ENCODE measurements at places on chromosomes 5 and 9.

GRCh38 chr9:107932046-107932445 is 442.5 kb upstream of the KLF4 start:
- no peak for DNase-seq

DNA sequence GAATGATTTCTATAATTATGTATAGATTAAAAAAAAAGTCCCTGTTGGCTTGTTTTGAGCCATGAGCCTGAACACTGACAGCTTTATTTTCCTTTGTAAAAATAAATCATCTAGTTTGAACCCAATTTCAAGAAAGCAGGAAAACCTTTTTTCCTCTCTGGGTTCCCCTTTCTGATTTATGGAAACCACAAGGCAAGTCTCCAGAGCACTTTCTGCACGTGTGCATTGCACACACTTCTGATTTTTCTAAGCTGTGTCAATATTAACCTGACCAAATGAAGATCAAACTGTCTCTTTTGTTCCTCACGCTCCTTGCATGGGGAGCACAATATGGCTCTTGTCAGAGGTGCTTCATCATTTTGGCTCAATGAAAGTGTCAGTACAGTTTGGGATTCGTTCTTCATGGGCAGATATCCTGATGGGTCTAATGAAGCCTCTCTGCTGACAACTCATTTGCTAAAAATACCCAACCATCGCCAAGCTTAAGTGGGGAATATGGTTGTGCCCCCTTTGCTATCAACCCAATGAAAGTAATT is 39.2 kb upstream of the PCA3 start:
- DNase-seq, result no peak

GRCh38 chr9:32387256-32387655 is 2.8 kb downstream of the ACO1 start:
- no peak for DNase-seq

- no peak for DNase-seq
These were observed 1.3 kb downstream of the TNFSF15 start for GRCh38 chr9:114804505-114804904.

DNA sequence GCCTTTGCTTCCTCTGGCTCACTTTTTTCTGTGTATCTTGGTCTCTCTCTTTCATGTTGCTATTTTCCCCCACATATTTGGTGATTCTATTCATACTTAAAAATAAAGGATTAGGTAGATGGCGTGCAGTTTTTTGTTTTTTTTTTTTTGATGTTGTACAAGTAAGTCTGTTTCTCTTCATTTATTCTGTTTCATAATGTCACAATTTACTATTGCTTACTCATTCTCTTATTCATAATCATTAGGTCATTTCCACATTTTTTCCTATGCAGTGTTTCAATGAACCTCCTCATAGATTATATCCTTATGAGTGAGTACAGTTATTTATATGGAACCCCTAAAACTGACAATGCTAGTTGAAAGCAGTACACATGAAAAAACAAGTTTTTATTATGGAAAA is 136.3 kb downstream of the APBA1 start:
- no peak for DNase-seq

GRCh38 chr5:172830876-172831662 is 3.0 kb upstream of the ERGIC1 start:
- DNase-seq, result no peak

- DNase-seq, result no peak
These were observed 7.8 kb downstream of the FBXW5 start for GRCh38 chr9:136936645-136937170.

GRCh38 chr9:135010921-135011320 is 76.5 kb upstream of the OLFM1 start:
- DNase-seq, result peak; percentile 72

DNA sequence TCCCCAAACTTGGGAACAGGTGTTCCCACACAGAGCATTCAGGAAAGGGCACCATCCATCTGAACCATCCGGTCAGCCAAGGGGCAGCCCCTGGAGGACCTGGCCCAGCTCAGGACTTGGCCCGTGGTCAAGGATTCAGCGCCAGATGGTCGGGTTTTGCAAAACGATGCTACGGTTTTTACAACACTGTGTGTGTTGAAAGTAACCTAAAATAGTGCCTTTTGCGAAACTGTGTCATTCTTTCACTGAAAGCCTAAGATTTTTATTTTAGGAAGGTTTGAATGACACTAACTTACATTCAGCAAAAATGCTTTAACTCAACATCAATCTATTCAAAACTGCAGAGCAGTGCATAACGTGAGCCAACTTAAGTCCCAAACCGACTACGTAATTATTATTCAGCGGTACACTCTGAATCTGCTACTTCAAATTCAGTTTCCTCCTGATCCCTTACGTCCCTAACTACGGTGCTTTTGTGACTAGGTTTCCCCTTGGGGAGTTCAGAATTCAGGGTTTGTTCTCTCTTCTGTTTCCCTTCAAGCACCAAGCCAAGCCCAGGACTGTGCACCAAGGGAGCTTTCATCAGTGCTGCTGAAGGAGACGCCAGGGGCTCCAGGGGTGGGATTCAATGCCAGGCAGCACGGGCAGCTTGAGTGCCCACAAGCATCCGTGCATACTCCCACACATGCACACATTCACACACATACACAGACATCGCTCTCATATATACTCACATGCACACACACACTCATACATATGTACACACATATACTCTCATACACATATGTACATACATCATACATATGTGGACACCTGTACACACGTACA is 25.8 kb downstream of the LPCAT1 start:
- no peak for DNase-seq

DNA sequence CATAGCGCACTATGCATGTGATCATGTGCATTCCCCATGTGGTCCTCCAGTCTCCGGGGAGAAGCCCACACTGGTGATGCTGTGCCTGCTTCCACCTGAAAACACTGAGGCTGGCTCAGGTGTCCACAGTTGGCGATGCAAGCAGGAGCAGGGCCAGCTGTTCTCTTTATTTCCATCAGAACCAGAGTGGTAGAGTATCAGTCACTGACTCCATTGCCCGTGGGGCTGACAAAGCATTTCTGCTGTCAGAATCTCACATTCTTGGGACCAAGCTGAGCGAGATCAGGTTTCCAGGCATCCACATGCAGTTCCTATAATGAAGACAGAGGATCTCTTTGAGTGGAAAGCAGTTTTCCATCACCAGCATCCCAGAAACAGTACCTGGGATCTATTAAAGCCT is 52.5 kb downstream of the GADD45G start:
- no peak for DNase-seq

DNA sequence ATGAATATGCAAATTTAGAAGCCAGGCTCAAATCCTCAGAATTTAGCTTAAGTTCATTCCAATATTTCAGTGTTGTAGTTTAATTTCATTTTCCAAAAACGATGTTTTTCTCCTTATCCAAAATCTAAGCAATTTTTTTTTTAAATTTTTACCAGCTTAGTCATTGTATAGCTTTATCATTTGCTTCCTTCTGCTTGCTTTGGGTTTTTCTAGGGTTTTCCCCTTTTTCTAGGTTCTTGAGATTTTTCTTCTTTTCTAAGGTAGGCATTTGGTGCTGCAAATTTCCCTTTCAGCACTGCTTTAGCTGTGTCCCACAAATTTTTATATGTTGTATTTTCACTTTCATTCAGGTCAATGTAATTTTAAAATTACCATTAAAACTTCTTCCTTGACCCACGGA is 34.4 kb upstream of the CCDC112 start:
- no peak for DNase-seq

DNA sequence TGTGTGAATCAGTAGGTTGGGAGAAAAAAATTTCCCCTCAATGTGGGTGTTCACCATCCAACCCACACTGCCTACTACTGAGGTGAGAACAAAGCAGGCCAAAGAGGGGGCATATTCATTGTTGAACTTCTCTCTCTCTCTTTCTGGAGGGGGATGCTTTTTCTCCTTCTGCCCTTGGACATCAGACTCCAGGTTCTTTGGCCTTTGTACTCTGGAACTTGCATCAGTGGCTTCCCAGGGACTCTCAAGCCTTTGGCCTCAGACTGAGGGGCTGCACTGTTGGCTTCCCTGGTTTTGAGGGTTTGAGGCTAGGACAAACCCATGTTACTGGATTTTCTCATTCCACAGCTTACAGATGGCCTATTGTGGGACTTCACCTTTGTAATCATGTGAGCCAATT is 417.2 kb downstream of the ELAVL2 start:
- no peak for DNase-seq

GRCh38 chr5:134224888-134225779 is 739 bp downstream of the PPP2CA start:
- DNase-seq, result peak; percentile 67

DNA sequence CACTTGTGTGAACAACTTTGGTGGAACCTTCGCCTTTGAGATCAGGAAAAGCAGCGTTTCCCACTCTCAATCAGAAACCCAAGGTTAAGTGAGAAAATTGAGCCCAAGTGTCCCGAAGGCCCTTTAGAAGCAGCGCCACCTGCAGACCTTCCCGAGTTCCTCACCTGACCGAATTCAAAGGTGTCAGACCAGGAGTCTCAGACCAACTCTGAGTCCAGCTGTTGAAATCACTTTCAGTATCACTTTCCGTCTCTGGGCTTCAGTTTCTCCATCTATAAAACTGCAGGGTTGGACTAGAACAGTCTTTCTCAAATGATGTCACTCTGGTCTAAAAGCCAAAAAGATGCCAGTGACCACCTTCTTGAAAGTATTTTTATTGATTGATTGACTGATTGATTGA is 31.7 kb upstream of the GRHPR start:
- peak; percentile 45 for DNase-seq

Data from WERI-Rb-1 (cell line).